ENCODE measurements at places on chromosomes 2 and 18. TPM values are rescaled to one million over a fixed set of nuclear protein-coding genes. Genes with fewer than 3 reads are reported as not detected.

GRCh38 chr2:98839292-98839691 is 96.7 kb downstream of the CRACDL start:
- no peak for DNase-seq

The C2orf66 gene
- total RNA-seq = 1.3 TPM

DNA sequence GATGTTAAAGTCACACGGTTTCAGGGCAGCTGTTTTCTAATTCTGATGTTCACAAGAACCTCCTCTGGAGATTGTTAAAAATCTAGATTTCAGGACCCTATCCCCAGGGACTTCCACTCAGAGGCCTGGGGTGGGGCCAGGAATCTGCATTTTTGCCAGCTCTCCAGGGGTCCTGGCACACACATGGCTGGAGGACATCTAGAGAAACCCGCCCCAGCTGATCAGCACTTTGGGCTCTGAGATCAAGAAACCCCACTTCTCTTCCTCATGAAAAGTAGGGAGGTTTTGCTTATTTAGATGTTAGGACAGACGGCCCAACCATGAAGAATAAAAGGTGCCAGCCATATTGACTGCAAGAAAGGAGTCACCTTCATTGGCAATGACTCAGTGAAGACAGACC is 148.8 kb downstream of the TNS1 start:
- no peak for DNase-seq

DNA sequence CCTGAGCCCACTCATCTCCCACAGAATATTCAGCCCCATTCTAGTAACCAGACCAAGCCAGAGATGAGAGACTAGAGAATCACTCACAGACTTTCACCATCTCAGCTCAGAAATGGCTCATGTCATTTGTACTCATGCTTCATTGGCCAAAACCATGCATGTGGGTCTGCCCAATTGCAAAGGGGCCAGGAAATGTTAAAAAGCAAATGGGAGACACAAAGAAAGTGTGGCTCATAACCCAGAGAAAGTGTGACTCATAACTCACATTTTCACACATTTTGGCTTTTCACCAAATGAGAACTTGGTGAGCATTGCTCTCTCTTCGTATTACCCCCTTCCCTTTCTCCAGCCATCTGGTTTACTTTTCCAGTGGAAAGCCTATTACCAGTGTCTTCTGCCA is 66.2 kb downstream of the MDH1 start:
- DNase-seq = no peak

Data from natural killer cell treated with Interleukin-12 subunit alpha and Interleukin-12 subunit beta and Interleukin-15 and Interleukin-18, amount 100 ng/mL, for 72 hours (primary cell).